NCI-H1417 (cell line): ENCODE measurements at places on chromosomes 5 and 9.

GRCh38 chr9:6641561-6641960 is 4.0 kb downstream of the GLDC start:
- no peak for DNase-seq

DNA sequence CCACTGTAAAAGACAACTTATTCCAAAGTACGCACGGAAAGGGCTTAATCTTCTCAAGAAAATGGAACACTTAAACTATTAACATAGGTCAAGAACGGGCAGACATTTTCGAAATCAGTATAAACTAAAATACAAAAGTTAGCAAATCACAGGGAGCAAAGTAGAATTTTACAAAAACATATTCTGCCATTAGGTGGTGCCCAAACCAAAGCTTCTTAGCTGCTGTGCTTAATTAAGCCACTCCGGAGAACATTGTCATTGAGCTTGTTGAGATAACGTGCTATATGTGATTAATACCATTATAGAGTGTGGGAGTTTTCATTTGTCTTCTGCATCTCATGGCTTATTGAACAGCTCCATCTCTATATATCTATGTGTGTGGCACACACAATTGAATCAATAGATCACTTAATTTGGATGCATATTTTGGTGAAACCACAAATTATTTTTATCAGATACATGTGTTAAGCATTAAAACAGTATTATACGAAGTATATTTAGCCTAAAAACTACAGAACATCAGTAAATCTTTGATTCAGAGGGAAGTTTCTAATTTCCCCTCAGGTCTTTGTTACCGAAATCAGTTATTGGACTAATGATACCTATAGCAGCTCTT is 23.4 kb downstream of the UBLCP1 start:
- peak; percentile 4 for DNase-seq

DNA sequence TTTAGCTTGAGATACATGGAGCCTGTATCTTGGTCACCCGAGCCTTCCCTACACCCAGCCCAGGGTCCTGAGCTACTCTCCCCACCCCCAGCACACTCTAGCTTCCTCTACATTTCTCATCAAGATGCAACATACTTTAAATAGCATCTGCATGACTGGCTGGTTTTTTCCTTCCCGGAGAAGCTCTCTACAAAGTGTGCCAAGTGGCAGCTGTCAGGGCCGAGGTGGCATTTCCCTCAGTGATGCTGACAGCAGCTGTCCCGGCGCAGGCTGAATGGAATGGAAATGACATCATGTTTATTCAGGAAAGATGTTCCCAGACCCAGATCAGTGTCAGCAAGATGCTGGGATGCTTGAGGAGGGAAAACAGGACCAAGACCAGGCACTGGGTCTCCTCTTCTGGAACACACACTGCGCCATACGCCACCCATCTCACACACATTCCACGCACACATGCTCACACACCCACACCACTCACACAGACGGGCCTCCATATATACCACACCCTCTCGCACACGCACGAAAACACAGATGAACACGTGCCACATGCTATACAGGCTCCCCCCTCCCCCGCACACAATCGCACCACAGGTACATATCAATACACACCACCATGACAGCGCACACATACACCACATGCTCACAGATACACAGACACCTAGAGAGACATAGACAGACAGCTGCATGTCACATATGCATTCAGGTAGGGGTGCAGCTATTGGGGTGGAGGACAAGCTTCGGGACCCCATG is 67.8 kb downstream of the LHX2 start:
- no peak for DNase-seq

DNA sequence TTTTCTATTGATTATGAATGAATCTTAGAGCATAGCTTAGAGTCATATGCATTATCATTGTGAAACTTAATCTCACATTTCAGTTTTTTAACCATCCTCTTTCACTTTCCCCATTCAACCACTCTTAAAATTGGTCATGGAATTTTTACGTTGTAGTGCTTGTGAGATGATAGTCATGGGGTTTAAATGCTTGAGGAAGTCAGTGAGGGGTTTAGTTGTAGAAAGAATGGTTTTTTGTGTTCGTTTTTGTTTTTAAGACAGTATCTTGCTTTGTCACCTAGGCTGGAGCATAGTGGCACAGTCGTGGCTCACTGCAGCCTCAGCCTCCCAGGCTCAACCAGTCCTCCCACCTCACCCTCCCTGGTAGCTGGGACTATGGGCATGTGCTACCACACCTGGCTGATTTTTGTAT is 19.6 kb downstream of the UGCG start:
- DNase-seq, result no peak
